AG10803 (cell line): ENCODE measurements at places on chromosomes 4 and X.

DNA sequence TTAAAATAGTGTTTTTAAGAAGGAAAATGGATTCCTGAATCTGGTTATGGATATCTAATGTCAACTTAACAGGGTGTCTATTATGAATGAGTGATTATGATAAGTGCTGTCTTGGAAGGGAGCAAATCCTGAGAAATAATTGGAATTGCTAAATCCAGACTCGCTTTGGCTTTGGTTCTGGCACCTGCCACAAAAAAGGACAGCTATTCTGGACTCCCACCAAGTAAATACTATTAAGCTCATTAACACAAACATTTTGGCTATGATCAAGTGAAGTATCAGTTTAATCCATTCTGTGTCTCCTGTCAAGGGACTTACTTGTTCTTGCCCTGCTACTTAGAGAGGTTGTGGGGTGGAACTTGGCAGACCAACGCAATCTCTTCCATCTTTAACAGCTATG is 403.7 kb downstream of the CENPC start:
- no peak for DNase-seq

DNA sequence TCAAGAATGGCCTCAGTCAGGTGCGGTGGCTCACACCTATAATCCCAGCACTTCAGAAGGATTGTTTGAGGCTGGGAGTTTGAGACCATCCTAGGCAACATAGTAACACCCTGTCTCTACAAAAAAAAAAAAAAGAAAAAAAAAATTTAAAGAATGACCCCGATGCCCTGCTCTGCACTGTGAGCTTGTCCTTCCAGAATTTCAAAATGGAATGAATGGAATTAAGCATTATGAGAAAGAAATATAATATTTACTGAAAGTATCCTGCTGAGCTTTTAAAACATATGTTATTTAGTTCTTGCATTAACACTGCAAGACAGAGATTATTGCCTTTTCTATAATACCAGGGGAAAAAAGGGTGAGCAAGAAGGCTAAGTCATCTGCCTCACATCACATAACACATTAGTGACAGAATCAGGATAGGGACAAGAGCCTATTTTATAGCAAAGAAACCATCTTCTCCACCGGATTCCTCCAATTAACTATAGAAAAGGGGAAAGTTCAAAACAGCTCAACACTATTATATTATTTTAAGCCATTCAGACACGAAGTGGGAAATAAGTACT is 41.9 kb upstream of the GAB1 start:
- peak; percentile 39 for DNase-seq

- no peak for DNase-seq
Observed at GRCh38 chr4:105193536-105193935, 46.9 kb downstream of the TET2 start.

- DNase-seq = no peak
Observed at GRCh38 chr4:141565379-141566089, 70.8 kb upstream of the IL15 start.

DNA sequence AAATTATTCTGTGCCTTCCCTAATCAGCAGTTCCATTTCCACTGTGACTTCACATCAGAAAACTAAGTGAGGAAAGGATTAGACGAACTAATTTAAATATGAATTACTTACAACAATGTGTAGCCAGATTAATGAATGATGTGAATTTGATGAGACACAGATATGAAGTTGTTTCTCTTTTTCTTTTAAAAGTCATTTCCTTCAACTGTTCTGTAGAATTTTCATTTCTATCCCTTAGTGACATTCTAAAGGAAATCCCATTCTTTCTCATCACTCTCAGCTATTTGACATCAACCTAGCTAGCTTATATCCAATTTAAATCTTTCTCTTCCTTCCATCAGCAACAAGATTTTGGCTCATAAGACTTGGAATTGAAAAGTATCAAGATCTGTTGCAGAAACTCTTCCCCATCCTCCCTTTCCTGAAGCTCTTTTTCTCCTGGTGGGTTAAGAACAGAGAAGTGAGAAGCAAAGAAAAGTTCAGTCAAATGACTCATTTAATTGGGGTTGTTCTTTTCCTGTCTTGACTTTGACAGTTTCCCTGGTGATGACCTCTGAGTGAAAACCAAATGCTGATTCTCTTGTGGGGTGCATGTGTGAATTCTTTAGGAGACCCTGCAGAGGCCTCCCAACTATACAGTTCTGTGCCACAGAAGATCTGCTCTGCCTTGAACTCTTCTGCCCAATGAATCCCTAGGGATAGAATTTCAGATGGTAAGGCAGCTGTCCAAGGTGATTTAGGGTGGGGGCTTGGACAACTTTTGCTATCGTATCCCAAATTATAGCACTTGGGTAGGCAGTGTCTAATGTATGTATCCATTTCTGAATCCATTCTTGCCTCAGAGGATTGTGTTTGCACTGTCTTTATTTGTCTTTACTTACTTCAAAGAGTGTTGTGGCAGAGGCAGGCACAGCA is 232.5 kb upstream of the GPRIN3 start:
- no peak for DNase-seq

GRCh38 chrX:87961471-87961870 is 443.9 kb downstream of the KLHL4 start:
- no peak for DNase-seq

DNA sequence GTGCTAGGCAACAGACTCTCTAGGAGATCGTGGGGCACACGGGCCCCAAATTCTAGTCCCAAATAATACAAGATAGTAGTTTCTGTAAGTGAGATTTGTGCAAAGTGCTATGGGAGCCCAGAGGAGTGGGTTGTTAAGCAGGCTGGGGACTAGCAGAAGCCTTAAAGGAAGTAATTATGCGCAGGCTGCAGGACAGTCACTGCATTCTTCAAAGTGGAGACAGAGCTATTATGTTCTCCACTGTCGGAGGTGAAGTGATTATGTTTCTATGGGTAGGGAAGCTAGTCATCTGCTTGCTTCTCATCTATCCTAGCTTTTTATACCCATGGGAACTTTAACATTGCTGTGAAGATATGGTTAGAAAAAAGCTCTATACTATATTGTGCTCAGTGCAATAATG is 154.2 kb downstream of the CPE start:
- no peak for DNase-seq
